ENCODE measurements at places on chromosomes 7 and 10.

DNA sequence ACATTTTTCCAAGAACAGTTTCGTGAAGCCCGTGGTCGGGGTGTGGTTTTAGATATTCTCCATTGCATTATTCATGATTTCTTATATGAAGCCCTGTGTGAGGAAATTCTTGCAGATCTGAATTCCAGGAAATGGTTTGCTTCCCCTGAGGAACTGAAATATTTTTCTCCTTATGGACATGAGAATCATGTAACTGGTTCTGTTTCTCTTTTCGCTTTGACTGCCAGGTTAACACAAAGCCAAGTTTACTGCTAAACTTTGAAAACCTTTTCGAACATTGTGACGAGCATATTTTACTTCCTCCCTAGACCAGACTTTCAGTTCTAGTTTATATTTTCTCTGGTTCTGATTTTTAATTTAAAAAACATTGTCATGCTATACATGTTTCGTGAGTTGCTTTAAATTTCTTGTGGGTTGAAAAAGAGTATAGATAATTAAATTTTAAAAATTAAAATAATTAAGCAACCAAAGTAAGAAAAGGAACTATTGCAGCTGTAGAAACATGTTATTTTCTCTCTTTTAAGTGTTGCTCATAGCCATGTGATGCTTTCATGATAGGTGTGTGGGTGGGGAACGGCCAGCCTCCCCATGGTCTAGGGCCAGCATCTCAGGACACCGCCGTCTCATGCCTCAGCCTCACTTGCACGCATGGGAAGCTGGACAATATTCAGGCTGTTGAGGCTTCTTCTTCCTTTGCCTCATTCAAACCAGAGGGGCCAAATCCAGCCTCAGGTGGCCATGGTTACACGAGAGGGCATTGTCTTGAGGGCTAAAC, 97.1 kb downstream of the CREB5 start:
- DNase-seq: peak; percentile 97

- no peak for DNase-seq
These were observed 168.3 kb downstream of the CHRM2 start for GRCh38 chr7:137036768-137037167.

GRCh38 chr10:51999096-51999495, 299.7 kb upstream of the CSTF2T start:
- no peak for DNase-seq

DNA sequence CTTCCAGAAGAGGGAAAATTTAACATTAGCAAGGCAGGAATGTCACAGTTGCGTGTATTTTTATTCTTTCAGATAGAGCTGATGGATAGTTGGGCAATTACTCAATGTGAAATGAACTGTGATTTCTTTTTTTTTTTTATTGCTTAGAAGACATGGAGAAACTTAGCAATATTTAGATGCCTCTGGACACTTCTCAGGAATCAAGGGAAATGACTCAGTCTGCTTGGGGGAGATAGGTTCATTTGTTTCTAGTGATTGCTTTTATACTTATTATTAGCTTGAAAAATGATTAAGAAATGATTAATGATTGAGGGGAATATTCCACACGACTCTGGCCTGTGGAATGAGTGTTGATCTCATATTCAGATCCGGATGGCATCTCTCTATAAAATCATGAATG, 33.1 kb upstream of the TBX20 start:
- no peak for DNase-seq

GRCh38 chr7:51017576-51018535, 235.2 kb upstream of the GRB10 start:
- no peak for DNase-seq

- DNase-seq: no peak
These were observed 68.4 kb upstream of the TMEM229A start for GRCh38 chr7:124101173-124101768.

DNA sequence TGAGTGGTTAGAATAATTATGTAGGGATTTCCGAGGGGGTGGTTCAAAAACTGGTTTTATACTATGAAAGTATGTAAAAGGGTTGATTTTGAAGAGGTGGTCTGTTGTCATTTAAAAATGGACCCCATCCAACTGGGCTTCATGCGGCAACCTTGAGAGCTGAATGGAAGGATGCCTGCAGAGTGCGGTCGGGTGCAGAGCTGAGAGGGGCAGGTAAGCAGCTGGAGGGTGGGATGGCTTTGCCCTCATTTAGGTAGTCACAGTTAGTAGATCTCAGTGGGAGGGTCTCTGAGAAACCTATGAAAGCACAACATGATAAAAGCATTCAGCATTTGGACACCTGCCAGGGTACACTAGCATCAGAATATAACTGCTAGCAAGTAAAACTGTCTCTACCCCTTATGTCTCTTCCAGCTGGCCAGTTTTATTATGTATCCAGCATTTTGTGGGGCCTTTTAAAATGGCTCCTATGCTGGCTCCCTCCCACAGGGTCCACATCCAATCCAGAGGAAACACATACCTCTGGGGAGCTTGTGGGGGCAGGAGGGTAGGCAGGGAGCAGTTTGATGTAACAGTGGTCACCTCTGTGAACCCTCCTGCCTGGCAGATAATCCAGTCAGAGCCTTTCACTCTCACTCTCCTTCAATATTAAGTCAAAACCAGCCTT, 75.9 kb upstream of the MAGI2 start:
- no peak for DNase-seq

DNA sequence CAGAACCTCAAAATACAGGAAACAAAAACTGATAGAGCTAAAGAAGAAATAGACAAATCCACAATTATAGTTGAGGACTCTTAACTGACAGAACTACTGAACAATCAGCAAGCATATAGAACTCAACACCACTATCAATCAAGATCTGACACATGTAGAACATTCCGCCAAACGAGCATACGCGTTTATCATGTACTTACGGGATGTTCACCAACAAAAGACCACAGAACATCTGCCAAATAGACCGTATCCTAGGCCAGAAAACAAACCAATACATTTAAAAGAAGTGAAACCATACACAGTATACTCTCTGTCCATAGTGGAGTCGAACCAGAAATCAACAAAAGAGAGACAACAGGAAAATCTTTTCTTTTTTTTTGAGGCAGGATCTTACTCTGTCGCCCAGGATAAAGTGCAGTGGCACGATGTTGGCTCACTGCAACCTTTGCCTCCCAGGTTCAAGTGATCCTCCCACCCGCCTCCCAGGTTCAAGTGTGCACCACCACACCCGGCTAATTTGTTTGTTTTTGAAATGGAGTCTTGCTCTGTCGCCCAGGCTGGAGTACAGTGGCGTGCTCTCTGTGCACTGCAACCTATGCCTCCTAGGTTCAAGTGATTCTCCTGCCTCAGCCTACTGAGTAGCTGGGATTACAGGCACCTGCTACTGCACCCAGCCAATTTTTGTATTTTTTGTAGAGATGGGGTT, 5.1 kb downstream of the GNA12 start:
- no peak for DNase-seq

DNA sequence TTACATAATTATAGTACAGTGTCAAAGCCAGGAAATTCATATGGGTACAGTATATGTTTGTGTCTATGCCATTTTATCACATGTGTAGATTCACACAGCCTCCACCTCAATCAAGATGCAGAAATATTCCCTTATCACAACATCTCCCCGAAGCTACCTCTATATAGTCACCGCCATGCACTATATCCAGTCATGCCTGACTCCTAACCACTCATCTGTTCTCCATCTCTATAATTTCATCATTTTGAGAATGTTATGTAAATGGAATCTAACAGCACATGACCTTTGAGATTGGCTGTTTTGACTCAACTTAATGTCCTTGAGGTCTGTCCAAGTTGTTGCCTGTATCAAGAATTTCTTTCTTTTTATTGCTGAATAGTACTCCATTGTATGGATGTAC, 22.3 kb upstream of the SLC25A13 start:
- no peak for DNase-seq

GRCh38 chr7:157757776-157758467, 421.1 kb downstream of the DNAJB6 start:
- DNase-seq: no peak

- DNase-seq: no peak
These were observed 169.0 kb upstream of the KIAA1217 start for GRCh38 chr10:24039897-24040296.

All from inflammatory macrophage (primary cell).